ENCODE measurements at places on chromosomes 5 and 9. TPM values are rescaled to one million over a fixed set of nuclear protein-coding genes. Genes with fewer than 3 reads are reported as not detected.

DNA sequence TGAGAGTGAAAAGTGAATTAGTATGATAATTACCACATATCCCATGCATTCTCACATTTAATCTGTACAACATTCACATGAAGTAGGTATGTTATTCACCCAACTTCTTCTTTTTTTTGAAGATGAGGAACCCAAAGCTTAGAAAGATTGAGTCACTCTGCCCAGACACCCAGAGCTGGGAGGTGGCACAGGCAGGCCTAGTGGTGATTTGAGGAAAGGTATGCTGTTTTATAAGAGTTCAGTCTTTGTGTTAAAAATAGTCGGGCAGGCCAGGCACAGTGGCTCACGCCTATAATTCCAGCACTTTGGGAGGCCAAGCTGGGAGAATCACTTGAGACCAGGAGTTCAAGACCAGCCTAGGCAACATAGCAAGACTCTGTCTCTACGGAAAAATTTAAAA lies 285.3 kb downstream of the NR3C1 start:
- DNase-seq, result no peak

Gene TLN1
- total RNA-seq, result 163 TPM

GRCh38 chr5:65078331-65078730 lies 309.6 kb downstream of the CWC27 start:
- DNase-seq, result no peak

Gene DMRT1
- not detected for total RNA-seq

DNA sequence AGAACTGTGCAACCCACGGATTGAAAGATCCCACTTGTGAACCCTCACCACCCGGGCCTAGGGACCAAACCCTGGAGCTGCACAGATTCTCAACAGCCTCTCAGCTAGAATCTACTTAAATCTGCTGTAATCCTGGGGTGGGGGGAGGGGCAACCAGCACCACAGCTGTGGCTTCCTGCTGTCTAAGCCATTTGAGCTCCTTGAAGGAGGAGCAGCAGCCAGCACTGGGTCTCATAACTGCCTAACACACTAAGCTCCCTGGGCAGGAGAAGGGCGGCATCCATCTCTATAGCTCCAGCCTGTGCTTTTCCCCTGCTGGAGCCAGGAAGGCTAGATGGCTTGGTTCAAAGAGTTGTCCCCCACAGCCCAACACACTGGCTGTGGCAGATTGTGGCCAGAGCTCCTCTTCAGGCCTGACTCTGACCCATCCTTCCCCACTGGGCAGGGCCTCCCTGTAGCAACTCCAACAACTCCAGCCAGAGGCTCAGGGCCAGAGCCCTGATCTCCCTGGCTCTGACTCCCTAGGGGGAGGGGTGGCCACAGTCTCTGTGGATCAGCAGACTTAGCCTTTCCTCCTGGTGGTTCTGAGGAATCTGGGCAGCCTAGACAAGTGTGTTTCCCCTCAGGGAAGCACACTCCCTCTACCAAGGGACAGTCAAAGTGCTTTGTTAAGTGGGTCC lies 72.0 kb upstream of the C9orf72 start:
- DNase-seq, result no peak

Gene FREM1
- total RNA-seq, result 4.1 TPM

- DNase-seq, result no peak
Observed at GRCh38 chr5:58060996-58061395, 398.9 kb downstream of the PLK2 start.

Gene SHOC1
- total RNA-seq, result not detected

- DNase-seq, result no peak
Observed at GRCh38 chr5:122054266-122054665, 23.8 kb downstream of the LOX start.

DNA sequence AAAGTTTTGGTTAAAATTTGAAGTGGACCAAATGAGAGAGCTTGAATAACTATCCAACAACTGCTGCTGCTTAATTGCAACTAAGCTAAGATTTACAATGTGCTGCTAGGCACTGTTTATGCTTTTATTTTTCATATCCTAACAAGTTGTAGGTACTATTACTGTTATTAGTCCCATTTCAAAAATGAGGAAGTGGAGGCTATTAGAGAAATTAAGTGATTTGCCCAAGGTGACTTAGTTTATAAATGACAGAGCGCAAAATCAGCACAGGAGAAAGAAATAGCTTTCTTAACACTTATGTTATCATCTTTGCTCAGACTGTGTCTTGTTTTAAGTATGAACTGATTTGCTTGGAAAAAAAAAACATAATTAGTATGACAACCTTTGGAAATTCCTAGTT lies 23.1 kb downstream of the WDR36 start:
- DNase-seq, result no peak

Gene RASEF
- not detected for total RNA-seq

GRCh38 chr5:150255659-150256409 lies 33.7 kb downstream of the CAMK2A start:
- no peak for DNase-seq

Measured in breast epithelium (tissue), 4 donors.